Umbilical cord (tissue), 2 donors: ENCODE measurements at places on chromosomes 4 and X.

DNA sequence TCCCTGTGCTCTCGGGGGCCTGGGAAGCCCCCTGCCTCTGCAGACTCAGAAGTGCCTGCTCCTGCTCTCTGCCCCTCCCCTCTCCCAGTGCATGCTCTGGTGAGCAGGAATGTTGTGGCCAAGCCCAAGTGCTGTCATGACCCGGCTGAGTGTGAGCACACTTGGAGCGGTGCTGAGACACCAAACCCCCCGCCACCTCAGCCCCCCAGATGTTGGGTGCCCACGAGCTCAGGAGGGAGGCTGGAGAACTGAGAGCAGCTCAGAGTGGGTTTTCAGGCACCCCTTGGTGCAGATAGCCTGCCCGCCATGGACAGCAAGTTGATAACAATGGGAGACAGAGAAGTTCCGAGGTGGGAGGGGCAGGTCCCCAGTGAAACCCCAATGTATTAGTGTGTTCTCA is 477.4 kb downstream of the ACTRT1 start:
- no peak for DNase-seq

- DNase-seq = no peak
Observed at GRCh38 chr4:7384003-7384928, 50.5 kb downstream of the PSAPL1 start.

DNA sequence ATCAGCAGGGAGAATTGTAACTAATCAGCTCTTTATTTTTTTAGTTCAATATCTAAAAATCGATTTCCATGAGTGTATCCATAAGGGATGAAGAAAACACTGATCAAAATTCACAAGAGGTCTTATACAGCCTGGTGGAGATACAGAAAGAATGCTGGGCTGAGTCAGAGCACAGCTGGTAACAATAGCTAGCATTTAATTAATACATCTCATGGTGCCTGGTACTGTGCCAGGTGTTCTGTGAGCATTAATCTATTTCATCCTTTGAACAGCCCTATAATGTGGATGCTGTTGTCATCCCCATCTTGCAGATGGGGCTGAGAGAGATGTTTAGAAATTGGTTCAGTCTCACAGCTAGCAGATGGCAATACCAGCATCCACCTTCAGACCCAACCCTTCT is 250.9 kb upstream of the RPS6KA3 start:
- no peak for DNase-seq

- DNase-seq = peak; percentile 19
Observed at GRCh38 chrX:126770179-126770578, 49.4 kb upstream of the PRR32 start.

GRCh38 chr4:144564358-144564757 is 81.6 kb upstream of the HHIP start:
- no peak for DNase-seq

DNA sequence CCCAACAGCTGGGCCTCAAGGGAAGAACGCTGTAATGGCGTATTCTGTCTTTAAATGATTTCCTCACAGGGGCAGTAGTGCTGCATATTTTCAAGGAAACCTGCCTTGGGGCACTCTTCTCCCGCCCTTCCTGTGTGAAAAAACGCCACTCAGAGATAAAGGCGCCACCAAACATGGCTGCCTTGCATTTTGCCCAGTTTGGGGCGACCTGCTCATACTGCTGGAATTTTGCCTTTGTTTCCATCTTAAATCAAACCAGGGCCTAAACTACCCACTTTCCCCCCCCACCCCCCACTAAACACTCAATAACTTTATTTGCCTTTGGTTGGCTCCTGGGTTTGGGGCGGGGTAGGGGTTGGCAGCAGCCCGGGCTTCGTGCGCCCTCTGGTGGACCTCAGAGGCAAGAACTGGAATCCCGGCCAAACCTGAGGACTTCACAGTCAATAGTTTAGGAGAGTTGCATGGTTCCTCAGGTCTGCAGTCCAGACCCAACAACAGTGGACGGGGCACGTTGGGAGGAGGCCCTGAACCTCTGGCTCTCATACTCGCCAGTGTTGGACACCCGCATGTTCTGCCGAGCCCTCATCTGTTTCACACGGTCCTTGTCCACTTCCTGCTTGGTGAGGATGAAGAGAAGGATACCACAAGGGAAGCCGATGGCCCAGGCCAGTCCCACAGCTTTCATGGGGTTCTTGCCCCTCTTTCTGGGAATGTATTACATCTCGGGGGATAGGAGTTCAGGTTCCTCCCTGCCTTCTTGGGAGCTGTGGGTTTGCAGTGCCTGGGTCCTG is 220.1 kb upstream of the STK26 start:
- DNase-seq = no peak

DNA sequence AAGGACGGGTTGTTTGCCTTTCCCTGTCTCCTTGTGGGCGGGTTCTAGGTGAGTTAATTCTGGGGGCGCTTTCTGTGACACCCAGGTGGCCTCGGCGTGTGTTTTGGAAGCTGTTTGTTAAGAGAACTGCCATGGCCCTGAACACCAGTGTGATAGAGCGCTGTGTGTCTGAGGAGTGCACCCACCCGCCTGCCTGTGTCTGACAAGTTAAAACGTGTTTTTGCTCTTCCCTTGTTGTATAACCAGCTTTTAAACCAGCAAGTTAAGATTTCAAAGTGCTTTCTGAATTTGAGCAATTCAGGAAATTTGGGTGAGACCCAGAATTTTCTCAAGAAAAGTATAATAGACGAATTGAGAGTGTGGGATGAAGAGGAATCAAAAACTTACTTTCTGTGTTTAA is 55.2 kb upstream of the HGFAC start:
- peak; percentile 65 for DNase-seq

DNA sequence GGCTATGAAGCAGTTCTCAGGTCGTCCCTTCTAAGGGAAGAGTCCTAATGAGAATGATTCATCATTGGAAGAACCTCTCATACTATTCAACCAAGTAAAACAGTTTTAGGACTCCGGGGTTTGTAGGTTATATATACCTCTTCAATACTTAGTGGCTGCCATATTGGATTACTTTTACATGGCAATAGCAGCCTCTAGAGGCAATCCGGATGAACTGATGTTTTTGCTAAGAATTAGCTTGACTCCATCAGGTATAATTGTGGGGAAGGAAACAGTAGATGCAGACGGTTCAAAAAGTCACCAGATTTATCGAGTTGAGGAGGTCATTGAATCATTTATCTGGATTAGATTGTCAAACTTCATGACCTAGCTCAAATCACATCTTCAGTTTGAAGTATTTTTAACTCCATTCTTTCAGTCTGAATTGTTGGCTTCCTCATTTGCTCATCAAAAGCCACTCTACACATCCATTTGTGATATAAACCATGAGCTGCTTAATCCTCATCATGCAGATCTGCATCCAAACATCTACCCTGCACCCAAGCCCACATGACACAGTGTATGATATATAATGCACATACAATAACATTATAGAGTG is 28.4 kb downstream of the GUCY1B1 start:
- DNase-seq = peak; percentile 65

DNA sequence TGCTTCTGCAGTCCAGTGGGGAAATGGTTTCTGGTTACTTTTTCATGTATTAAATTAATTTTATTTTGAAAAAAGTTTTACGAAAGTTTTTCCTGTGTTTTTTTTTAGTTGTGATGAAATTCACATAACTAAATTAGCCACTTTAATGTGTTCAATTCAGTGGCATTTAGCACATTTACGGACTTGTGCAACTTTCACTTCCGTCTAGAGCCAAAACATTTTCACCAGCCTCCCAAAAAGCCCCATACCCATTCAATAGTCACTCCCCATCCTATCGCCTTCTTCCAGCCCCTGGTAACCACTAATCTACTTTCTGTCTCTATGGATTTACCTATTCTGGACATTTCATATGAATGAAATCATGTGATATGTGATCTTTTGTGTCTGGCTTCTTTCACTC is 22.8 kb upstream of the TBL1X start:
- DNase-seq = no peak

DNA sequence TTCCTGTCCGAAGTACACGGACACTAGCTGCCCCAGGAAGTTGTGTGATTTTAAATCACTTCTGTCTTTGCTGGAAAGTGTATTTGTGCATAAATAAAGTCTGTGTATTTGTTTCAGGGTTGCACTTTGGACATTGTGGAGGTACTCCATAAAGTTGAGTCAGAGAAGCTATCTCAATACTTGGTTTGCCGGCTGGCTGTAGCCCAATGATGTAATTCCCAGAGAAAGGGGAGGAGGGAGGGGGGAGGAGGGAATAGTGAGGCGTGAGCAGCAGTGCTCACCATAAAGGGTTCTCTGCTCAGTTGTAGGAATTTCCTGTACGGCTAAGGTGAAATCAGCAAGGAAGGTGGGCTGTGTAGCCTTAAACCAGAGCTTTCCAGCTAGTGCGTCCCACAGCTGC is 7.5 kb downstream of the APEX2 start:
- peak; percentile 31 for DNase-seq

DNA sequence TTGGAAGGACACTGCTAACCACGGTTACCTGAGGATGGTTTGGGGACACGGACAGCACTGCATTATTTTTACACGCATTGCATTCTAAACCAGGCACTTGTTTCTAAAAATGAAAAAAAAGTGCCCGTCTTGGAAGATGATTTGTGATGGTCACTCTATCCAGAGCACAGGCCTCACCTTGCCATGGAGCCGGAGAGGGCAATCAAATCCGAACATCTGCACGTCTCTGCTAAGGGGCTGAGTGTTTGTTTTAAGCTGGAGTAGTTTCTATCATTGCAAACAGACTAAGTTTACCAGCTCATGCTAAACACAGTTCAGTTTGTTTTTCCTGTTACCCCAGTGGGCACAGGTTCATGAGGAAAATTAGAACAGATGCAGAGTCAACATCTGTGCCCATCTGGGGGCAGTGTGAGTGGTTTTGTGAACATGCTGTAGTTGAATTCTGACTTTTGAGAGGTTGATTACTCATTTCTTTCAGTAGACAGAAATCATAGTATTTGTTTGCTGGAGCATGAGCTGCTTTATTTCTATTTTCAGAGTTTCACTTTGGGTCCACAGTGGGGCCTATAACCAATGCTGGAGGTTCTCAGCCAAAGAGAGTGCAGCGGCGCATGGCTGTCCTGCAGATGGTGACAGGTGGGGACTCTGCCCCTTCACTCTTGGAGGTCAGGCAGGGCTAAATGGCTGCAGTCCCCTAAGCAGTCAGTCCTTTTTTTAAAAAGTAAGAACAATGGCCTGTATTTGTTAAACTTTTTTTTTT is 65.4 kb upstream of the ENPP6 start:
- DNase-seq = no peak

- peak; percentile 87 for DNase-seq
Observed at GRCh38 chr4:122798101-122798500, 28.5 kb upstream of the FGF2 start.

- no peak for DNase-seq
Observed at GRCh38 chrX:1506916-1507315, 30.1 kb downstream of the P2RY8 start.

DNA sequence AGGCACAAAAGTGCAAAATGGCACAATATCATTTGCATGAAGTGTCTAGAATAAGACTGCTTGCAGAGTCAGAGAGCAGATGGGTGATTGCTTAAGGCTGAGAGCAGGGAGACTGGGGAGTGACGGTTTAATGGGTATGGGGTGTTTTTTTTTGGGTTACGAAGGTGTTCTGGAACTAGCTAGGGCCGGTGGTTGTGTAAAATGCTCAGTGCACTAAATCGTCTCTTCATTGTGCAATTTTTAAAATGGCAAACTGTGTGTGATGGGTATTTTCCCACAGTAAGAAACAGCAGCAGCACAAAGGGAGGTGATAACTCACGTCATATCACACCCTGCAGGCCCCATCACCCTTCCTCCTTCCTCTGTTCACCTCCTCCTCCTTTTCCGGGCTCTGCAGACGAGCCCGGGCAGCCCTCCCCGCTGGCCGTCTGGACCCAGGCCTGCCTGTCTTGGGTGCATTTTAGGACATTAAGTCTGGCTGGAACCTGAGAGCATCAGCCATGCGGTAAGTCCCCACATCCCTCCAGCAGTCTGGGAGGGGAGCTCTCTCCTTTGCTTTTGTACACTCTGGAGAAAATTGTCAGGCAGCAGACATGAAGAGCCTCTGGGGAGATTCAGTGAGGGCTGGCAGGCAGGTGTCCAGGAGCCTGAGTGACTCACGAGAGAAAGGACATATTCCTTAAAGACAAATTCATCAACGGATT is 42.7 kb downstream of the ASMT start:
- DNase-seq = peak; percentile 27

DNA sequence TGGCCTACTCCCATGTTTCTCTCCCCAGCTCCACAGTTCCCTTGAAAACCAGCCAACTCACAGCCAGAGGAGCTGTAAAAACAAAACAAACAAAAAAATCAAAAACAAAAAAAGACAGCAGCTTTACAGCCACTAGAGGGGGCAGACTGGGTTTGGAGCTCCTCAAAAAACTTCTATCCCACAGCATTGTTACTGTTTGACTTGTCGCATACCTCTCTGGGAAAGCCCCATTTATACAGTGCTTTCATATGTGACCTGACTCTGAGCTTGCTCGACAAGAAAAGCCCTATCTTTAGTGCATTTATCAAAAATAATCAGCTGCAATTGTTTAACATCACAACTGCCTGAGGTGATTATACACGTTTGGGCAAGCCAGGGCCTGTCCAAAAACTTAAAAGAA is 21.6 kb downstream of the TSPAN6 start:
- peak; percentile 20 for DNase-seq

DNA sequence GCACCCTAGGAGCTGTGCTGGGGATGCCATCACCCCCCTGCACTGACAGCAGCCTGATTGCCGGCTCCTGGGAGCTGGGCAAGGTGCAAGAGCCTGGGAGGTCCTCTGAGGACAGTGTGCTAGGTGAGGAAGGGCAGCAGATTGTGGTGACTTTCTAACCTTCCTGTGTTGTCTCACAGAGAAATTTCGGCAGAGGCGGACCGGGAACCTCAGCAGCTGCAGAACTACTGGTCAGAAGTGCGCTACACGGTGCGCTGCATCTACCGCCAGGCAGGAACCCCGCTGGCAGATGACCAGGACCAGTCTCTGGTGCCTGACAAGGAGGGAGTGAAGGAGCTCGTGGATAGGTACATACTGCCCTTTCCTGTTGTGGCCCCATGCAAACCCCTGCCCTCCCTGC is 89.8 kb downstream of the FAM193A start:
- DNase-seq = no peak

DNA sequence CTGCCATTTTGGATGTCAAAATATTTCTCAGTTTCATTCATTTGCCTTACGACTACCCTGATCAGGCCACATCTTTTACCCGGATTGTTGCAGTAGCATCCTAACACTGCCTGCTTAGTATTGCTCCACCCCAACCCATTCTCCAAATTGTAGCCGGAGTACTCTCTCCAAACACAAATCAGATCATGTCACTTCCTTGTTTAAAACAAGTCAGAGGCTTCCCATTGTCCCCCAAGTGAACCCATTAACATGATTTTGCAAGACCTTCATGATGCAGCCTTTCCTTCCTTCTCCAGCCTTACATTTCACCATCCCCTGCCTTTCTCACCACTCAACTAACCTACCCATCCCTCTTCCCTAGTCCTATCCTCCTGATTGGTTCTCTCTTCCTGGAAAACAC is 53.1 kb downstream of the FANCB start:
- DNase-seq = no peak

DNA sequence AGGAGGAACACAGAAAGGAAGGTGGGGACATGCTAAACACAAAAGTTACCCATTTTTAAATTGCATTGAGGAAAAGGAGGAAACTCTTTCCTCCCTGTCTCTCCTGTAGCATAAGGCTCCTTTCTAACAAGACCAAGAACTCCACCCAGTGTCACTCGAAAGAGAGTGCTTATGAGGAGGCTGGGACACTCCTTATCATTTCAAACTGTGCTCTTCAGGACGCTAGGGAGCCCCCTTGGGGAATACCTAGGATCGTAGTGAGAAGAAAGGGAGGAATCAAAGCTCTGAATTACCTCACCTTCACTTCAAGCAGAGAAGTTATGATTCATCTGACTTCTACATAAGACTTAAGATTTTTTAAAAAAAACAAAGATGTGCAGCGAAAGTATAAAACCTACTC is 65.5 kb downstream of the F9 start:
- DNase-seq = no peak

- no peak for DNase-seq
Observed at GRCh38 chr4:8097141-8097541, 61.5 kb downstream of the ABLIM2 start.
